Omental fat pad (tissue), 4 donors: ENCODE measurements at places on chromosomes 2 and 18. TPM values are rescaled to one million over a fixed set of nuclear protein-coding genes. Genes with fewer than 3 reads are reported as not detected.

GRCh38 chr18:80247393-80247841 lies at the start of gene PARD6G:
TSS of gene PARD6G (minus strand) at chr18:80247514. CDS start at chr18:80247348, 166 bp downstream.
- DNase-seq = no peak

DNA sequence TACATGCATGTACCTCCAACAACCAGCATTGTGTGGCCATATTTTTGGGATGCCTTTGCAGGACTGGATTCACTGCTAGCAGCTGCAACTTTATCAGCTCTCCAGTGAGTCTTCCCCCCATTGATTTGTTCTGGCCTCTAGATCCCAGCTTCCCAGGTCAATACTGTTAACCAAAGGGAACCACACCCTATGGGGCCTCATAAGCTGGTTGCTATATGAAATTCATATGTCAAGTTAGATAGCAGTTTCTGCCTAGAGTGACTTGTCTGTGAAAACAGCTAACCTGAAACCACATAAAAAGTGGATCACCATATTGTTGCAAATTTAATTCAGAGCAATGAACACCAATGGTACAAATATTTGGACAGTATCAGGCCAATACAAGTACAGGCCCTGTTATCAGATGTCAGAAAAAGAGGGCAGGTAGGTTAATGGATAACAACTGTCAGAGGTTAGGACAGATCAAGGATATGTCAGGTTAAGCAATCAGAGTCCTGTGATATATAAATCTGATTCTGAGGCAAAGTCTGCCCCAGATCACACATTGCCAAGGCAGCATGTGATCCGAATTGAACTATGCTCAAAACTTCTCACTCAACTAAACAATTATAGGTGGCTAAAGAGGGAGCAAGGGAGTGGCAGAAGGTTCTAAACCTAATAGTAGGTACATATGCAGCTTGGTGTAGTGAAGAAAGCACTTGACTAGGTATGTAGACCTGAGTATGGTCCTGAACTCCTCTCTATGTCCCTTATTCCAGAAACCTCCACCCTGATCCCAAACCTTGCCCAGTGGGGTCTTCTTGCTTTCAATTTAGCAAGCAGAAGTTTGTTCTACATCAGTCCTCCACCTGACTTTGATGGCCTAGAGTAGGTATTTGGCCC lies 310.2 kb upstream of the STON1 start:
- DNase-seq = no peak

DNA sequence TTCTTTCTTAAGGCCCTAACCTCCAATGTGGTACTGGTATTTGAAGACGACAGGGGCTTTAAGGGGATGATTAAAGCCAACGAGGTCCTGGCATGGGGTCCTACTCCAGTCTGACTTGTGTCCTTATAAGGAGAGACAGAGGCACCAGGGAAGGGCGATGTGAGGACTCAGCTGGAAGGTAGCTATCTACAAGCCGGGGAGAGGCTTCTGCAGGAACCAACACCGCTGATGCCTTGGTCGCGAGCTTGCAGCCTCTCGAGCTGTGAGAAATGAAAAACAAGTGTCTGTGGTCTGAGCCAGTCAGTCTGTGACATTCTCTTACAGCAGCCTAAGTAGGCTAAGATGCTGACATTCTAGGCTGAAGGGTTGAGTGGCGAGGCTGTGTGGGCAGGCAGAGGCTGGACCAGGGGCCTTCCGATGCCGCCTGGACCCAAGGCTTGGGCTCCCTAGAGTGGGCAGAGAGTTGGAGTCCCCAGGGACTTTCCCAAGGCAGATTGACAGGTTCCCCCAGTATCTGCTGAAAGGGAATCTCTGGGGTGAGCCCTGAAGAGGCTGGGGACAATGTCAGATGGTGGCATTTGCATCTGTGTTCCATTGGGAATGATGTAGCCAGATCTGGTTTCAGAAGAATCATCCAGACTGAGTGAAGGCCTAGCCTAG lies 322.9 kb upstream of the HS6ST1 start:
- no peak for DNase-seq

DNA sequence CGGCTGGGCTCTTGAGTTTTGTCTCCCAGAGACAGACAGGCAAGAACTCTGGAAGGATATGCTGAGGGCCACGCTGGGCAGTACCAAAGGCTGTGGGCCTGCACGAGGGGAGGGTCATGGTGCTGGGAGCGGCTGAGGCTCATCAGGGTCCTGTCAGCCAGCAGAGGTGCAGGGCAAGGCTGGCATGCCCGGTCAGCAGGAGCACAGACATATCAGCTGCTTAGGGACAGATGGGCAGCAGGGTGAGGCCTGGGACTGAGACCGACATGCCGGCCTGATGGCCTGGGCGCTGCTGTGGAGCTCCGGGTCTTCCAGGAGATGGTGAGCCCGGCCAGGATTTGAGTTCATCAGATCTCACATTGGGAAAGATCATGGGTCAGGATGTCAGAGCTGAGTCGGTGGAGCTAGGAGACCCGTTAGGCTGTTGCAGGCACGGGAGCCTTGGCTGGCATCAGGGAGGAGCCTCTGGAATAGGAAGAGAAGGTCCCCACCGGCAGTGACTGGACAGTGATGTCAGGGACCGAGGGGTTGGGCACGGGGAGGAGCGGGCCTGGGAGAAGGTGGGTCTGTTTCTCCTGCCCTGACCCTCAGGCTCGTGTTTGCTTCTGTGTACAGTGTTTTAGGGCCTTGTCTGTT lies 18.8 kb downstream of the CNDP2 start:
- no peak for DNase-seq

GKN2 gene
- total RNA-seq = not detected

CLK1 gene
- total RNA-seq = 126 TPM

ATP5MC3 gene
- 133 TPM for total RNA-seq
